ENCODE measurements at places on chromosomes 13 and 19.

DNA sequence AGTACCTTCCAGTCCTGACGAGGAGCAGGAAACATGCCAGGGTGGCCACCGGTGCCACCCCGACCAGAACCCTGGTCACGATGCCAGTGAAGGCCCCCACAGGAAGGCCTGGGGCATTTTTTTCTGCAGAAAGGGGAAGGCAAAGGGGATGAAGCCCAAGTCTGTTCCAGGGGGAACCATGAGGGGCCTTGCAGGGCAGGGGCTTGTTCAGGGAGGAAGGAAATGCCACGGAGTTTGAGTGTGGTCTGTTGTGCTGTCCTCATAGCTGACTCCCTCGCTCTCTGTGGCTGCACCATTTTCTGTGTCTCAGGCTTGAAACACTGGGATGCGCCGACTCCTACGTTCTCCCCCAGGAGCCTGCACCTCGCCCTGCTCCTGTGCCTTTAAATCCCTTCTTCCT, 27.5 kb upstream of the CEACAM1 start:
- DNase-seq: no peak

- DNase-seq: no peak
Observed at GRCh38 chr13:95573221-95573620, 20.7 kb downstream of the CLDN10 start.

GRCh38 chr13:20024702-20025101, 66.2 kb downstream of the ZMYM2 start:
- DNase-seq: no peak

DNA sequence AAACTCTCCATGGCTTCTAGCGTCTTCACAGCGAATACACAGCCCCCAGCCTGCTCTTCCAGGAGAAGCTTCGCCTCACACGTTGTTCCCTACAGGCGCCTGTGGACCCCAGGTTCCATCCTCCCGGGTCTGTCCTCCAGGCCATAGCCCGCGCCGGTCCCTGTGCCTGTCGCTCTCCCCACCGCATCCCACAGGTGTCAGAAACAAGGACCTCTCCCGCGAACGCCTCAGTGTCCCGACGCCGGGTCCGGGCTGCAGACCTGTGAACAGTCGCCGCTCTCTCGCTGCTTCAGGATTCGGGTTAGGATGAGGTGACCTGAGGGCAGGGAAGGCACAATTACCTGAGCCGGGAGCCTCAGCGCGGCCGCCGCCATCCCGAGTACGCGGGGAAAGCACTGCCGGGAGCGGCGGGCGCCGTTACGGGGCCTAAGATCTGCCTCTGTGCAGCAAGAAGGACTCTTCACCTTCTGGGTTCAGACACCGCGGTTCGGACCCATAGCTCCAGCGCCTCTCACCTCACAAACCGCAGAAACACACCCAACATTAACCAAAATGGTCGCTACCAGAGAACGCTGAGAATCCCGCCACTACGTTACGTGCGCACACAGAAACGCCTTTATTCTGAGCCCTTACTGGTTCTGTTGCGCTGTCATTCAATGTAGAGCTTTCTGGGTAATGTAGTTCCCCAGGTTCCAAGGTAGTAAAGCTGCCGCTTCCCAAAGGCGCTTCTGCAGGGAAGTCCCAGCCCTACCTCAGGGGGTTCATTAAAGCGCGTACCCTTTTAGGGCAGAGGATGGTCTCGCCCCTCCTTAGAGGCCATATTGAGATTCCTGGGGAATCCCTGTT, at the start of gene ZNF418:
Gene ZNF418, minus strand, starts transcription at position 583 of the 846 bp plus-strand sequence. CDS start 1,580 bp downstream, outside the sequence.
- no peak for DNase-seq

DNA sequence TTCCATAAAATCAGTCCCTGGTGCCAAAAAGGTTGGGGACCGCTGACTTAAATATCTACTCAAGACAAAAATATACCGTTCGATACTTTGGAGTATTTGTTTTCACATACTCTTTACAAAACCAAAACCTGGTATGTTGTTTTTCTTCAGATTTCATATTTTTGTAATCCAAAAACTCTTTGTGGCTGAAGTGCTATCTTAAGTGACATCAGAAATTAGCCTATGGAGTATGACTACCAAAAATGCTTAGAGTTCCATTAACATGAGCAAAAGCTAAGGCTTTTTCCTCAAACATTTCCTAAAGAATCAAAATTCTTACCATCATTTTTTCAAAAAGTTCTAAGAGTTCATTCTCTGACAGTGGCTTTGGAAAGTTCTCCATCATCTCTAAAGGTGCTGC, 52.0 kb downstream of the DIAPH3 start:
- DNase-seq: no peak

- DNase-seq: no peak
Observed at GRCh38 chr13:36084131-36084530, 47.1 kb downstream of the DCLK1 start.

DNA sequence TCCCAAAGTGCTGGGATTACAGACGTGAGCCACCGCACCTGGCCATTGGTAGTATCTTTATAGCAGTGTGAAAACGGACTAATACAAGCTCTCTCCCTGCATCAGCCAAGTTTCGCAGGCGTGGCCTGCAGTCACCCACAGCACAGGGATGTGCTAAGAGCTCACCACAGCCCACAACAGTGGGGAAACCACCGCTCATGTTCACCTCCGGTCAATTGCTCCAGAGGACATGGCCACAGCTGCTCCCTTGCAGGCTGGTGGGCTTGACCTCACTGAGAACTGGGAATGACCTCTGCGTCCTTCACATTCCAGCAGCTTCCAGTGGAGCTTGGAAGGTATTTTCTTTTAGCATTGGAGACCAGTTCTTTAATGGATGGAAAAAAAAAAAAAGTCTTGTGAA, 156.4 kb downstream of the KCTD15 start:
- DNase-seq: no peak

GRCh38 chr13:47306991-47307390, 410.1 kb upstream of the HTR2A start:
- DNase-seq: no peak

DNA sequence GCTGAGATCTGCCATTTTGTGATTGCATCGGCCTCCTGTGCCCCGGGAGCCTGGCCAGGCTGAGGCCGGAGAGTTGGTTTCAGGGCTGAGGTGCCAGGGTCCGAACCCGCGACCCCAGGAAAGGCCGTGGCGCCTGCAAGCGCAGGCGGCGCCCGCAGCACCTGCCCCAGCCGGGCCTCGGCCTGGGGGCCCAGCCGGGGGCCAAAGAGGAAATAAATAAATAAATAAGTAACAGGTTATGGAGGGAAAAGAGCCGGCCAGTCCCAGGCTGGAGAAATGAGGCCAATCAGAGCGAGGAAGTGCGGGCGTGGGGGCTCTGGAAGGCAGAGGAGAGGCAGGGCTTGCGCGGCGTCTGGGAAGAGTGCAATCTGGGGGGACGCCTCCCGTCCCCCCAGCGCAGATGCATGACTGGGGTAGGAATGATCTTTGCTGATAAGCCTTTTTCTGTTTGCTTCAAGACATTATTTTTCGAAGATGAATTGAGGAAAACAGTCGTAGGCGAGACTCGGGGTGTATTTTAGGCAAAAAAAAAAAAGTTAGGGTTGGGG, 145.6 kb upstream of the ZNF536 start:
- no peak for DNase-seq

DNA sequence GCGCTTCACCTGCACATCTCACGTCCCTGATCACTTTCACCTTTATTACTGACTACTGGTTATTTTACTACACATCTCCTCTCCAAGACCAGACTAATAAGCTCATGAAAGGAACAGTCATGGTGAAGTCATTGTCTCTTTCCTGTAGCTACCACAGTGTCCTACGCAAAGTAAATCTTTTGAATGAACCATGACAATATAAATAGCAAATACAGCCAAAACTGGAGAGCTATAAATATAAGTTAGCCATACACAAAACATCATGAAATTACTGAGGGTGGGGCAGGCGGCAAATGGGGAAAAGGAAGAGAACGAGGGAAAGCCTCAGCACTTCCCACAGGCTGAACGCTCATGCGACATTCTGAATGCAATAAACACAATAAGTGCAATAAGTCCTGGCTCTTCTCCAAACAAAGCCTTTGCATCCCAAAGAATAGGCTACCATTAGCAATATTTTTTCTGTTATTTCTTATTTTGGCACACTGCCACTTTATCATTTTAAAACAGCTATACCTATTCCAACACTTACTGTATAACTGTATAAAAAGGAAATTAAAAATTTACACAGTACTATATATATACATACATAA, 62.5 kb downstream of the TUBGCP3 start:
- DNase-seq: no peak

DNA sequence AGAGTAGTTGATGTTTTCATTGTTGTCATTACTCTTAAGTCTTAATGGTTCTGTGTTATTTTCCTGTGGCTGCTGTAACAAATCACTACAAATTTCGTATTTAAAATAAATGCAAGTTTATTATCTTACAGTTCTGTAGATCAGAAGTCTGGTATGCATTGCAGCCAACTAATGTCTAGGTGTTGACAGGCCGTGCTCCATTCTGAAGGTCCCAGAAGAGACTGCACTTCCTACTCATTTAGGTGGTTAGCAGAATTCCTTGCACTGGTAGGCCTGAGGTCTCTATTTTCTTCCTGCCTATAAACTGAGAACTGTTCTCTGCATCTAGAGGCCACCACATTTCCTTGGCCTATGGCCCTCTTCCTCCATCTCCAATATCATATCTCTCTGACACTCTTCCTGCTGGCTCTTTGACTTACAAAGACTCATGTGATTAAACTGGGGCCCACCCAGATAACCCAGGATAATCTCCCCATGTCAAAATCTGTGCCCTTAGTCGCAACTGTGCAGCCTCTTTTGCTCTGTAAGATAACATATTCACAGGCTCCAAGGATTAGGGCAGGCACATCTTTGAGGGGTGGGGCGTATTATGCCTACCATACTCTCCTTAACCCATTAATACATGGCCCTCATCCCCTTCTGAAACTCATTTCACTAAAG, 468.4 kb downstream of the FOXO1 start:
- no peak for DNase-seq

GRCh38 chr19:49439836-49440235, 1.5 kb downstream of the SLC17A7 start:
- DNase-seq: no peak

- no peak for DNase-seq
Observed at GRCh38 chr13:99816321-99816720, 155.2 kb downstream of the ZIC5 start.

- no peak for DNase-seq
Observed at GRCh38 chr19:601310-601709, 11.6 kb downstream of the HCN2 start.

DNA sequence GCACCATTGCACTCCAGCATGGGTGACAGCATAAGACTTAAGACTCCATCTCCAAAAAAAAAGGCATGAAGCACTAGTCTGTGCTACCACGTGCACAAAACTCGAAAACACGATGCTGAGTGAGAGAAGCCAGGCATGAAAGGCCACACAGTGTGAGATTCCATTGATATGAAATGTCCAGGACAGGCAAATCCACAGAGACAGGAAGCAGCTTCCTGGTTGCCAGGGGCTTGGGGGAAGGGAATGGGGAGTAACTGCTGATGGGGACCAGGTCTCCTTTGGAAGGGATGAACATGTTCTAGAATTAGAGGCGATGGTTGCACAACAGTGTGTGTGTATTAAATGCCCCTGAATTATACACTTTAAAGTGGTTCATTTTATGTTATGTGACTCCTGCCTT, 15.9 kb upstream of the JUND start:
- DNase-seq: no peak

DNA sequence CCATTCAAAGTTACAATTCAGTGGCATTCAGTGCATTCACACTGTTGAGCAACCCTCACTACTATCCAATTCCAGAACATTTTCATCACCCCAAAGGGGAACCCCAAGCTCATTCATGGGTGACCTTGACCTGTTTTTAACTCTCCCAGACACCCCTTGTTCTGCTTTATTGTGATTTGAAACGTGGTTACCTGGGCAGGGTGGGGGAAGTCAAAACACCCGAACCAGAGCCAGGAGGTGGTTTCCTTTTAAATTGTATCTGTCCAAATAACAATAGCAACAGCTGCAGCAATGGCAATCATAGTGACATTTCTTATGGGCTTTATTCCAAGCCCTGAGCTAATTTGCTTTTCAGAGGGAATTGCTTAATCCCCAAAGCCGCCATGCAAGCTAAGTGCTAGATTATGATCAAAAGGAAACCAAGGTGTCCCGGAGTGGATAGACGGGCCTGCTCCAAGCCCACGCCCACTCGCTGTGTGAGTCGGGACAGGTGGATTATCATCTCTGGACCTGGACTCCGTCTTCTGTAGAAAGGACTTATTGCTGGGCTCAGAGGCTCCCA, 6.1 kb downstream of the PTGIR start:
- DNase-seq: no peak

DNA sequence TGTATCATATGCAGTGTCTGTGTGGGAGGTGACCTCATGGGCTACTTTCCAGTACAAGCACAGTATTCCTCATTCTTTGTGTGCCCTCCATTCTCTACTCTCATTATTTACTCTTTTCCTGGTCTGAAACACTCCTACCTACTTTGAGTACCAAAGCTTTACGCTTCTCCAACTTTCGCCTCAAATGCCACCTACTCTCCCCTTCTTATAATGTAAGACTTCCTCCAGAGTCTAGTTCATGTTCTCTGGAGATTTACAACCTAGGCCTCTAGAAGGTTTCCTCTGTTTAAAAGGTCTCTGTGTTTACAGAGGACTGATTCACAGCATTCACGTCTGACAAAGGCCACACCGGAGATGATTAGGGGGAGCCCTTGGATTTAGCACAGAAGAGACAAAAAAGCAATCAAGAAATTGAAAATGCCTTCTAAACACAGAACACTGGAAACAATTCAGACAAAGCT, 302.0 kb downstream of the KLF12 start:
- DNase-seq: no peak

GRCh38 chr19:35083691-35084508, 31.7 kb upstream of the FXYD3 start:
- DNase-seq: no peak

- no peak for DNase-seq
Observed at GRCh38 chr19:2887391-2887914, 13.3 kb upstream of the ZNF57 start.
